ENCODE measurements at places on chromosomes 13 and 19. TPM values are rescaled to one million over a fixed set of nuclear protein-coding genes. Genes with fewer than 3 reads are reported as not detected.

DNA sequence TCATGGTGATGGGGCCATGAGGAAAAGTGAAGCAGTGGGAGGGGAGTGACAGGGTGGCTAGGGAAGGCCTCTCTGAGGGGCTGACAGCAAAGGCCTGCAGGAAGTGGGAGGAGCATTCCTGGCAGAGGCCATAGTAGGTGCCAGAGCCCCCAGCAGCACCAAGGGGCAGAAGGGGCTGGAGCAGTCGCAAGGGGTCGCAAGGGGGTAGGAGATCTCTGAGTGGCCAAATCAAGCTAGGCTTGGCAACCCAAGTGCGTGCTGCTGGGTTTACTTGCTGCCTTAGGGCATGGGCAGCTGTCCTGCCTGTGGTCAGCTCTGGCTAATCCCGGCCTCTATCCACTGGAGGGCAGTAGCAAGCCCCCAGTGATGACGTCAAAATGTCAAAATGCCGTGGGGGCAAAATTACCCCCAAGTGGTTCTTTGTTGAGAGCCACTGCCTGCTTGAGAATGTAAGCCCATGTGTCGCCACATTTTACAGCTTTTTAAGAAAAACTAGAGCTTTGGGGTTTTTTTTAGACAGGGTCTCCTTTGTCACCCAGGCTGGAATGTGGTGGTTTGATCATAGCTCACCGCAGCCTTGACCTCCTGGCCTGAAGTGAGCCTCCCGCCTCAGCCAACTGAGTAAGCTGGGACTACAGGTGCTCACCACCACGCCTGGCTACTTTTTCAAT, 11.8 kb downstream of the CCDC97 start:
- H3K4me3 ChIP-seq: no peak overlapping the region
- H3K4me1 ChIP-seq: no peaks in the 10 kb centered on the region
- no peaks in the 10 kb centered on the region for H3K27me3 ChIP-seq
- H3K36me3 ChIP-seq: no peaks in the 10 kb centered on the region
- DNase-seq: peak; percentile 79

GRCh38 chr13:78993792-78994191, 334.8 kb upstream of the OBI1 start:
- no peaks in the 10 kb centered on the region for H3K27me3 ChIP-seq
- no peak overlapping the region for H3K27ac ChIP-seq
- no peaks in the 10 kb centered on the region for H3K4me1 ChIP-seq
- no peaks in the 10 kb centered on the region for H3K36me3 ChIP-seq

DNA sequence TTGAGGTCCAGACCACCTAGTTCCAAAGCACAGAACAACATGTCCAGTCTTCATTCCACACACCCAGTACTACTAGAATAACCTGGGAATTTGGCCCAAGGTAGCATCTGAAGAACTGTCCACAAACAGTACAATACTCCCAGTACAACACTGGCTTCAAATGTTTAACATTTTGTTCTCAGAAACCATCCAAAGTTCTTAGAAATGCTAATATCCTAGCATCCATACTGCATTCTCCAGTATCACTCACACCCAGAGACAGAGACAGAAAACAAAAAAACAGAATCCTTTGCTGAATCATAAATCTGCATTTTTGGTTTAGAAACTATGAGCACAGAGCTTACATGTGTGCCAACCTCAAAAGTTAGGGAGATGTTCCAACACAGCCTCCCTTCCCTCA, 490.8 kb downstream of the FOXO1 start:
- no peaks in the 10 kb centered on the region for H3K36me3 ChIP-seq
- no peaks in the 10 kb centered on the region for H3K4me1 ChIP-seq
- peaks cover 11% of the 10 kb centered on the region for H3K27me3 ChIP-seq
- no peak overlapping the region for H3K27ac ChIP-seq
- no peak overlapping the region for H3K4me3 ChIP-seq

The CPT1C gene
- 3.9 TPM for total RNA-seq

The KANK3 gene
- 8.0 TPM for total RNA-seq

DNA sequence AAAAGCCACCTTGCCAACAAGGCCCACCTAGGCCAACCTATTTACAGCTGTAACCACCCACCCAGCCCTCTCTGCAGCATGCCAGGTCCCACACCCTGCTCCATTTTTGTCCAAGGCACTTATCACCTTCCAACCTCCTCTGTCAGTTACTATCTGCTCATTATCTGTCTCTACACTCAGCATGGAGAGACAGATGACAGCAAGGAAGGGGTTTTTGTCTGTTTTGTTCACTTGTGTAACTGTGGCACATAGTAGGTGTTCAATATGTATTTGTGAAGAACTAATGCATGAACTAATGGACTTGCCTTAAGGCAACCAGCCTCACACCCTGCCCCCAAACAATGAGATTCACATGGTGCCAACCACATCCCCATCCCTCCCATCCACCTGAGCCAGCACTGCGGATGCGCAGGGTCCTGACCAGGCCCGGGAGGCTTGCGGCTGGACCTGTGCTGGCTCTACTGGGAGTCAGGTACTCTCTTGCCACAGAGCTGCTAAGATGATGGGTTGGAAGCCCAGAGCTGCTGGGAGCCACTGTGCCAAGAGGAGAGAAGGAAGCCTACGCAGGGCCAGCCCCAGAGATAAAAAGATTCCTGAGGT, 17.3 kb downstream of the DEDD2 start:
- no peaks in the 10 kb centered on the region for H3K4me1 ChIP-seq
- H3K36me3 ChIP-seq: peaks cover 27% of the 10 kb centered on the region
- no peak for DNase-seq
- no peak overlapping the region for H3K27ac ChIP-seq
- H3K27me3 ChIP-seq: no peaks in the 10 kb centered on the region

DNA sequence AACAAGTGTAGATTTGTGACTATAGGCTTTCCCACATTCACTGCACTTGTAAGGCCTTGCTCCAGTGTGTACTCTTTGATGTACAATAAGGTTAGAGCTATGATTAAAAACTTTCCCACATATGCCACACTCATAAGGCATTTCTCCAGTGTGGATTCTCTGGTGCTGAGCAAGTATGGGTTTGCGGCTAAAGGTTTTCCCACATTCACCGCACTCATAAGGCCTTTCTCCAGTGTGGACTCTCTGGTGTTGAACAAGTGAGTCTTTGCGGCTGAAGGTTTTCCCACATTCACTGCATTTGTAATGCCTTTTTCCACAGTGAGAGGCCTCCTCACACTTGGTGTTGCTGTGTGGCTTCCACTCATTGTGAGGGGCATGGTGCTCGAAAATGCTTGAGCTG, 3.7 kb downstream of the ZNF772 start:
- no peak overlapping the region for H3K4me3 ChIP-seq
- H3K4me1 ChIP-seq: peaks cover 9% of the 10 kb centered on the region
- no peak for DNase-seq
- H3K36me3 ChIP-seq: peaks cover 62% of the 10 kb centered on the region
- no peaks in the 10 kb centered on the region for H3K27me3 ChIP-seq
- H3K27ac ChIP-seq: no peak overlapping the region

- H3K27ac ChIP-seq: peak overlapping the region; percentile 68
- H3K36me3 ChIP-seq: no peaks in the 10 kb centered on the region
These were observed 14.6 kb downstream of the FRY start for GRCh38 chr13:32045982-32046785.

- H3K36me3 ChIP-seq: no peaks in the 10 kb centered on the region
- H3K27me3 ChIP-seq: no peaks in the 10 kb centered on the region
- no peak for DNase-seq
- peaks cover 34% of the 10 kb centered on the region for H3K4me1 ChIP-seq
- H3K4me3 ChIP-seq: no peak overlapping the region
These were observed 102.9 kb downstream of the FOXO1 start for GRCh38 chr13:40563350-40564125.

- no peaks in the 10 kb centered on the region for H3K27me3 ChIP-seq
- H3K27ac ChIP-seq: peak overlapping the region; percentile 21
- H3K4me3 ChIP-seq: no peak overlapping the region
- DNase-seq: peak; percentile 48
- no peaks in the 10 kb centered on the region for H3K36me3 ChIP-seq
These were observed 42.0 kb downstream of the KLF2 start for GRCh38 chr19:16366433-16367260.

The SNRPA gene
- 43.2 TPM for total RNA-seq

GRCh38 chr13:98252931-98253470, 75.9 kb upstream of the RNF113B start:
- H3K27me3 ChIP-seq: no peaks in the 10 kb centered on the region
- DNase-seq: no peak
- no peak overlapping the region for H3K4me3 ChIP-seq
- H3K4me1 ChIP-seq: peaks cover 26% of the 10 kb centered on the region
- peak overlapping the region; percentile 70 for H3K27ac ChIP-seq

DNA sequence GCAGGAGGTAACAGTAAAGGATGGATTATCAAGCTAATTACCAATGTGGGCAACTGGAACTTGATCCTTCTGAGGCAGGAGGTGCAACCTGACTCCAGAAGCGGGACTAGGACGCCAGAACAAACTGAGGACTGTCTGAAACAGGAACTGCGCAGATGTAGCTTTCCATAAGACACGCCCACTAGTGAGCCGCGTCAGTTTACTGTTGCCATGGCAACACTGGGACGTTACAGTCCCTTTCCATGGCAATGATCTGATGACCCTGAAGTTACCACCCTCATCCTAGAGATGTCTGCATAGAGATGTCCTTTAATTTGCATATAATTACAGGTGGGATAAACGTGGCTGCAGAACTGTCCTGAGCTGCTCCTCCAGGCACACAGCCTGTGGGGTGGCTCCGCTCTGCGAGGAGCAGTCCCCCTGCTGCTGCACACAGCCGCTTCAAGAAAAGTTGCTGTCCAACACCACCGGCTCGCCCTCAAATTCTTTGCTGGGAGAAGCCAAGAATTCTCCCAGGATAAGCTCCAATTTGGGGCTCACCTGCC, 816.6 kb downstream of the UQCRFS1 start:
- H3K27me3 ChIP-seq: no peaks in the 10 kb centered on the region
- DNase-seq: no peak
- H3K4me1 ChIP-seq: no peaks in the 10 kb centered on the region
- no peaks in the 10 kb centered on the region for H3K36me3 ChIP-seq
- H3K27ac ChIP-seq: no peak overlapping the region

- H3K4me1 ChIP-seq: peaks cover 25% of the 10 kb centered on the region
- H3K27me3 ChIP-seq: no peaks in the 10 kb centered on the region
- peak; percentile 34 for DNase-seq
- H3K27ac ChIP-seq: no peak overlapping the region
- no peak overlapping the region for H3K4me3 ChIP-seq
These were observed 30.0 kb downstream of the CCNE1 start for GRCh38 chr19:29841559-29842367.

- no peak overlapping the region for H3K4me3 ChIP-seq
- H3K36me3 ChIP-seq: no peaks in the 10 kb centered on the region
- H3K4me1 ChIP-seq: no peaks in the 10 kb centered on the region
- no peak for DNase-seq
- H3K27ac ChIP-seq: no peak overlapping the region
These were observed 14.3 kb downstream of the CD177 start for GRCh38 chr19:43367822-43368221.

The NAPSA gene
- 0.95 TPM for total RNA-seq

DNA sequence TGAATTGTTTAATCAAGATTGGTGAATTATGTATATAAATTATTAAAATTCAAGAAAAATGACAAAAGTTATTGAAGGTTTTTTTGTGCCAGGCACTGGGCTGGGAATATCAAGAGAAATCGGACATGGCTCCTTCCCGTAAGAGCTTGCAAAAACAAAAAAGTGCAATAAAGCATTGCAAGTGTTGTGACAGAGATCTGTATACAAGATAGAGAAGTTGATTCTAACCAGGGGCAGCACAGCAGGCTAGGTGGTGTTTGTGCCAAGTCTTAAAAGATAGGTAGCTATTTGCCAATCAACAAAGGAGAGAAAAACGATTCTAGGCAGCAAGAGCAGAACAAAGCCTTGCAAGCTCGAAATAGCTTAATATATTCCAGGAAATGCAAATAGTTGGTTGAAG, 123.7 kb upstream of the WASF3 start:
- no peak for DNase-seq
- H3K4me3 ChIP-seq: no peak overlapping the region
- H3K36me3 ChIP-seq: no peaks in the 10 kb centered on the region
- no peaks in the 10 kb centered on the region for H3K4me1 ChIP-seq
- H3K27me3 ChIP-seq: no peaks in the 10 kb centered on the region

- no peak overlapping the region for H3K4me3 ChIP-seq
- DNase-seq: no peak
- no peak overlapping the region for H3K27ac ChIP-seq
- no peaks in the 10 kb centered on the region for H3K27me3 ChIP-seq
- no peaks in the 10 kb centered on the region for H3K36me3 ChIP-seq
These were observed 474.2 kb upstream of the SLC10A2 start for GRCh38 chr13:103540382-103540765.

GRCh38 chr19:290372-291005, 714 bp downstream of the PLPP2 start:
- H3K4me3 ChIP-seq: no peak overlapping the region
- no peaks in the 10 kb centered on the region for H3K36me3 ChIP-seq
- DNase-seq: no peak
- peak overlapping the region; percentile 70 for H3K27ac ChIP-seq
- peaks cover 30% of the 10 kb centered on the region for H3K4me1 ChIP-seq

The EDDM13 gene
- total RNA-seq: not detected

The BEST2 gene
- not detected for total RNA-seq

- H3K27ac ChIP-seq: no peak overlapping the region
- no peaks in the 10 kb centered on the region for H3K27me3 ChIP-seq
- no peak for DNase-seq
- H3K4me1 ChIP-seq: peaks cover 11% of the 10 kb centered on the region
- H3K4me3 ChIP-seq: no peak overlapping the region
- peaks cover 51% of the 10 kb centered on the region for H3K36me3 ChIP-seq
These were observed 86.4 kb upstream of the MCF2L start for GRCh38 chr13:112882555-112883024.

GRCh38 chr19:49713236-49713845, 22.4 kb downstream of the CPT1C start:
- no peaks in the 10 kb centered on the region for H3K27me3 ChIP-seq
- H3K4me3 ChIP-seq: no peak overlapping the region
- no peaks in the 10 kb centered on the region for H3K4me1 ChIP-seq
- no peak overlapping the region for H3K27ac ChIP-seq
- no peaks in the 10 kb centered on the region for H3K36me3 ChIP-seq
- no peak for DNase-seq

DNA sequence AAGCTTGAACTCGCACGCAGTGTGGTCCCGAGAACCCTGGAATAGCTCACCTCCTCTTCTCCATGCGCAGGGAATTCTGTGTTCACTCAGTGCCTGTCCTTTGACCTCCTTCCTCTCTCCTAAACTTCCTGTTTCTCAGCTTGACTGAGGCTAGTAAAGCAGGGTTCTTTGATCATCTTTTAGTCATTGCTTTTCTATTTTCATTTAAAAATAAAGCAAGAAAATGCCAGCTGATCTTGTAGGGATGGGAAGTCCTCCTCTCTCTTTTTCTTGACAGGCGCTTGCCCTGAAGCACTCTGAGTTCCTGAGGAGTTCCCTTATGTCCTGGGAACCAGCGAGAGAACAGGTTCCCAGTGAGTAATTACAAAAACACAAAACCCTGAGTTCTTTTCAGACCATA, 62.8 kb downstream of the ARHGEF7 start:
- no peaks in the 10 kb centered on the region for H3K36me3 ChIP-seq
- peaks cover 32% of the 10 kb centered on the region for H3K4me1 ChIP-seq
- H3K27me3 ChIP-seq: no peaks in the 10 kb centered on the region

The CYP4F2 gene
- not detected for total RNA-seq

GRCh38 chr19:27974082-27974513, 1238.9 kb downstream of the UQCRFS1 start:
- no peak for DNase-seq
- H3K27me3 ChIP-seq: no peaks in the 10 kb centered on the region
- no peak overlapping the region for H3K27ac ChIP-seq
- no peaks in the 10 kb centered on the region for H3K36me3 ChIP-seq

- peaks cover 98% of the 10 kb centered on the region for H3K36me3 ChIP-seq
- no peak overlapping the region for H3K27ac ChIP-seq
- no peak overlapping the region for H3K4me3 ChIP-seq
- no peaks in the 10 kb centered on the region for H3K27me3 ChIP-seq
These were observed 8.9 kb downstream of the AP1M1 start for GRCh38 chr19:16206637-16207036.

- no peaks in the 10 kb centered on the region for H3K27me3 ChIP-seq
- no peaks in the 10 kb centered on the region for H3K36me3 ChIP-seq
- no peaks in the 10 kb centered on the region for H3K4me1 ChIP-seq
- H3K4me3 ChIP-seq: peak overlapping the region; percentile 40
- DNase-seq: no peak
- no peak overlapping the region for H3K27ac ChIP-seq
These were observed 32.2 kb downstream of the GP6 start for GRCh38 chr19:55005684-55006488.
